ENCODE measurements at places on chromosomes 5 and 9.

- DNase-seq: no peak
Observed at GRCh38 chr9:110919609-110920008, 118.7 kb downstream of the LPAR1 start.

DNA sequence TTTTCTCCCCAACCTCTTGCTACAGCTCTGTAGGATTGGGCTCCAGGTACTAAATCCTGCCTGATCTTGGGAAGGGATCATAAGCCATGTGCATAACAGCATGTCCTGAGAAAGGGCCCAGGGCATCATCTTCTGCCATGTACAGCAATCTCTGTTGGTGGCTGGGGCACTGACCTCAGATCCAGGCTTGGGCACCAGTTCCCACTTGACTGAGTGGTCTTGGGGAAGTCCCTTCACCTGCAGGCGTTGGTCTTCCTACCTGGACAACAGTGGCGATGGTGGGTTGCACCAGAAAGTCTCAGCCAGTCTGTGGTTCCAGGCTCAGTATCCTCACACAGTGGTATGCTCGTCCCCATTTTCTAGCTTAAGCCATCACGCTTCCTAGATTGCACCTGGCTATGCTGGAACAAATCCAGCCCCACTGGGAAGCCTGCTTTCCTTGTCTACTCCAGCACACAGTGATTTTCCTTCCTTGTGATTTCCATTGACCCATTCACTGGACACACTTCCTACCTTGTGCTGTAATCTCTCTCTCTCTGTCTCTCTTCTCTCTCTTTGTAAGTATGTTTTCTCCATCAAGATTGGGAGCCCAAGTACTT is 121.7 kb upstream of the PITX1 start:
- no peak for DNase-seq

DNA sequence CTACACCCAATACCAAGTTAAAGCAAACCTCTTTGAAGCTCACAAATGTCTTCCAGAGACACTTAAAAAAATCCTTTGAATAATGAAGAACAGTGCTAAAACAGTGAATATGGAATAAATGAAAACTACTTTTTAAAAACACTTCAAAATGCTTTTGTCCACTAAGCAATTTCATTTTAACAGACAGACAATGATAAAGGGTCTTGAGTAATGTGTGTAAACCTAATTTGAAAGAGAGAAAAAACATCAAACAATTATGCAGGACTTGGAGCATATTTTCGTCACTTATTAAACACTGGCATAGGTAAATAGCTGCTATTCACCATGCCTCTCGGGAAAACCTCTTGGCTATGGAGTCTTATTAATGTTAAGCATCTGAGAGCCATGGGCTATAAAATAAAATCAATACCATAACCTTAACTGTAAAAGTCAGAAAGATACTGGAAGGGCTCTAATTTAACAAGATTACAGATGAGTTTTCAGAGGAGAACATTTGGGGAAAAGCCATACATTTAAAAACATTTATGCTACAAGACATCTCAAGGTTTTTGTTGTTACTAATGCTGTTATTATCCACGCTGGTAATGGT is 177.8 kb downstream of the NFIB start:
- DNase-seq: no peak

GRCh38 chr5:2136728-2137333 is 254.1 kb upstream of the IRX4 start:
- no peak for DNase-seq

GRCh38 chr9:101925498-101925897 is 187.1 kb upstream of the GRIN3A start:
- no peak for DNase-seq

DNA sequence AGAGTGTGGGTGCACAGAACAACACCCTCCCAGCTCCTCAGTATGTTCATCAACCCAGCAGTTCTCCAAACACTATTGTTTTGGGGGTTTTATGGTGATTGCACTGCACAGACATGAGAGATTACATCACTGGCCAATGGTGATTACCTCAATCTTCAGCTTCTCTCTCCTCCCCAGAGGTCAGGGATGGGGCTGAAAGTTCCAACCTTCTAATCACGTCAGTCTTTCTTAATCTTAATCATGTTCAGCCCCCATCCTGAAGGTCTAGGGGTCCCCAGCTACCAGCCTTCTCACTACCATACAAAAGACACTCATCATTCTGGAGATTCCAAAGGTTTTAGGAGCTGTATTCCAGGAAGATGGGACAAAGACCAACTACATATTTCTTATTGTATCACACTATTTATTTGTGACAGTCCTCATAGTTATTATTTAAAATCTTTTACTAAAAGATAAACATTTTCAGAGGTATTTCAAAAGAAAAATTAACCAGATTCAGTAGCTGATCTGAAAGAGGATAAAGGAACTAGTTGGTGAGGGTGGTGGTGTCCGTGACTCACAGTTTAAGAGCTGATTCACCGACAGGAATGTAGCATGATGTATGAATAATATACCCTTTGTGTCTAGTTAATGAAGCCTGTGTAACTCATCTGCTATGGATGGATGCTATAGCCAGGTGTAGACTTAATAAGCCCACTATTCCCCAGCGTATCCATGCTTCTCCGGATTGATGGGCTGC is 35.6 kb downstream of the RASEF start:
- DNase-seq: no peak

GRCh38 chr5:117803533-117803932 is 1184.8 kb downstream of the DTWD2 start:
- no peak for DNase-seq

GRCh38 chr5:62331921-62332320 is 25.9 kb downstream of the KIF2A start:
- DNase-seq: no peak

DNA sequence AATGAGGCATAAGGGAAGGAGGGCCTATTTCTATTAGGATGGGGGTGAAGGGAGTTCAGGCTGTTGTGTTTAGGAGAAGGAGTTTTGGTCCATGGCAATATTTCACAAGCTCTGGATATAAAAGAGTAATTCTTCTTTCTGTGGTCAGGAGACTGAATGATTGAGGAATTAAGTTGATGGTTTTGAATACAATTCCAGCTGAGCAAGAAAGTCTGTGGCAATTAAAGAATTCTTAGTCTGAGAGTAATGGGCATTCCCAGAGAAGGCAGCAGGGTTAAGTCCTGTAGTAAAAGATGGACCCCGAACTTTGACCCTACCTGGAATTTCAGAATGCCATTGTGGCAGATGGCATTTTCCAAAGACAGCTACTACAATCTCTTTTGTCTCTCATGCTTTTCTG is 202.6 kb downstream of the TLE4 start:
- DNase-seq: no peak

All from islet precursor cell (in vitro differentiated cells).